ENCODE measurements at places on chromosomes 5 and 9. TPM values are rescaled to one million over a fixed set of nuclear protein-coding genes. Genes with fewer than 3 reads are reported as not detected.
A peak's percentile ranks its signal among the peaks of the same experiment; 100 is the strongest.

- H3K27ac ChIP-seq, result no peak overlapping the region
- H3K36me3 ChIP-seq, result no peaks in the 10 kb centered on the region
- H3K27me3 ChIP-seq, result no peaks in the 10 kb centered on the region
- peaks cover 6% of the 10 kb centered on the region for H3K4me1 ChIP-seq
- H3K4me3 ChIP-seq, result no peak overlapping the region
Measured at GRCh38 chr5:19855931-19856330, 132.1 kb downstream of the CDH18 start.

MLANA gene
- total RNA-seq, result not detected

GRCh38 chr5:43772764-43773477, 169.9 kb downstream of the NNT start:
- peak overlapping the region; percentile 67 for H3K27ac ChIP-seq
- H3K4me1 ChIP-seq, result peaks cover 38% of the 10 kb centered on the region
- no peaks in the 10 kb centered on the region for H3K27me3 ChIP-seq
- no peak for DNase-seq
- no peak overlapping the region for H3K4me3 ChIP-seq

DNA sequence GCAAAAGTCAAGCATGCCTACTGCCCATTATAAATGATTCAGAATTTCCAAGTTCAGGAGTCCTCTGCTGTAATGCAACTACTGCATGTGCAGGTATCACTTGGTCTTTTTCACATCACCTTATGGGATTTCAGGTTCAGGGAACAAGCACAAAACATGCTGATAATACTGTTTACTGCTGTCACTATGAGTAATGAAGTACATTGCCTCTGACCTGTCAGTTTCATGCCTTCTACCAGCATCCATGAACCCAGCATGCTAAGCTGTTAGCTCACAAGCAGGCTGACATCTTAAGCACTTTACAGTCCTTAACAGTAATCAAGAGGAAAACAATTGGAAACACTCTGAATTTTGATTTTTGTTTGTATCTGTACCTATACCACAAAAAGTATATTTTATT, 743.8 kb downstream of the CDH12 start:
- H3K27me3 ChIP-seq, result peaks cover 12% of the 10 kb centered on the region
- no peaks in the 10 kb centered on the region for H3K4me1 ChIP-seq
- no peak for DNase-seq
- no peak overlapping the region for H3K27ac ChIP-seq
- H3K4me3 ChIP-seq, result no peak overlapping the region

GRCh38 chr9:14258660-14259239, 55.2 kb downstream of the NFIB start:
- H3K36me3 ChIP-seq, result peaks cover 18% of the 10 kb centered on the region
- no peaks in the 10 kb centered on the region for H3K27me3 ChIP-seq
- no peak overlapping the region for H3K4me3 ChIP-seq
- H3K27ac ChIP-seq, result peak overlapping the region; percentile 85
- H3K4me1 ChIP-seq, result peaks cover 74% of the 10 kb centered on the region
- DNase-seq, result no peak

DNA sequence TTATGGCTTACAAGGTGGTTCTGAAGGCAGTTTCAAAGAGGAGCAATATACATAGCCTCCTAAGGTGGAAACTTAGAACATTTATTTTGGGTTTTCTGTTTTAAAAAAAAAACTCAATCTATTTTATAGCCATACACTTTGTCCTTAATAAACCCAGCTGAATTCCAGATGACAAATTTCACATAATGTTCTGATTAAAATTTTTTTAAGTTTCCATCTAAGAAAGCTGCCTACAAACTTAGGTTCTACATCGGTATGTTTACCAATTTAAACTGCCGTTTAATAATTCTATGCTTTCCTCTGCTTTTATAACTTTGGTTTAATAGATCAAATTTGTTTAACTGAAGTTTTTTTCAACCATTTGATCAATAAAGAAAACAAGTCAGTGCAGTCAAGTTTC, 12.5 kb downstream of the NR3C1 start:
- H3K36me3 ChIP-seq, result peaks cover 10% of the 10 kb centered on the region
- H3K4me3 ChIP-seq, result no peak overlapping the region
- no peaks in the 10 kb centered on the region for H3K27me3 ChIP-seq
- peaks cover 10% of the 10 kb centered on the region for H3K4me1 ChIP-seq
- DNase-seq, result no peak

PCDHGA8 gene
- total RNA-seq, result 2.7 TPM

KCNV2 gene
- not detected for total RNA-seq

PTGER4 gene
- total RNA-seq, result 40.0 TPM

STPG3 gene
- total RNA-seq, result 0.18 TPM

TLX3 gene
- not detected for total RNA-seq

DNA sequence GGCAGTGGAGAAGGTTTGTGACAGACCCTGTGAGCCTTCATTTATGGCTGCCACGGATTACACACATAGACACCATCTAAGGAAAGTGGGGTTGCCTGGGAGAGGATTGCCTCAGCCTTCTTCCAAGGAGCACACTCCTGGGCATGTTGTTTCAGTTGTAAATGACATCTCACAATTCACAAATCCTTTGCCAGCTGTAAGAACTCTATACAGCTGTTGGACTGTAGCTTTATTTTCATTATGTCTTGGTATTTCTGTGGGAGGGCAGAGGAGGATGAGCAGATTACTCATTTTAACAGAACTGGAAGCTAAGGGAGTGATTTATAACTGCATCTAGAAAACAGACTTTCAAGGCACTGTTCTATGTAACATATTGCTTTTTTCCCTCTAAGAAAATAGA, 25.6 kb downstream of the MELK start:
- no peak overlapping the region for H3K4me3 ChIP-seq
- DNase-seq, result no peak
- no peak overlapping the region for H3K27ac ChIP-seq
- peaks cover 14% of the 10 kb centered on the region for H3K36me3 ChIP-seq
- H3K4me1 ChIP-seq, result peaks cover 6% of the 10 kb centered on the region
